ENCODE measurements at places on chromosomes 7 and 10.

GRCh38 chr7:143884969-143885559 lies 16.9 kb downstream of the TCAF1 start:
- DNase-seq: no peak

GRCh38 chr7:121054925-121055324 lies 66.4 kb downstream of the CPED1 start:
- no peak for DNase-seq

DNA sequence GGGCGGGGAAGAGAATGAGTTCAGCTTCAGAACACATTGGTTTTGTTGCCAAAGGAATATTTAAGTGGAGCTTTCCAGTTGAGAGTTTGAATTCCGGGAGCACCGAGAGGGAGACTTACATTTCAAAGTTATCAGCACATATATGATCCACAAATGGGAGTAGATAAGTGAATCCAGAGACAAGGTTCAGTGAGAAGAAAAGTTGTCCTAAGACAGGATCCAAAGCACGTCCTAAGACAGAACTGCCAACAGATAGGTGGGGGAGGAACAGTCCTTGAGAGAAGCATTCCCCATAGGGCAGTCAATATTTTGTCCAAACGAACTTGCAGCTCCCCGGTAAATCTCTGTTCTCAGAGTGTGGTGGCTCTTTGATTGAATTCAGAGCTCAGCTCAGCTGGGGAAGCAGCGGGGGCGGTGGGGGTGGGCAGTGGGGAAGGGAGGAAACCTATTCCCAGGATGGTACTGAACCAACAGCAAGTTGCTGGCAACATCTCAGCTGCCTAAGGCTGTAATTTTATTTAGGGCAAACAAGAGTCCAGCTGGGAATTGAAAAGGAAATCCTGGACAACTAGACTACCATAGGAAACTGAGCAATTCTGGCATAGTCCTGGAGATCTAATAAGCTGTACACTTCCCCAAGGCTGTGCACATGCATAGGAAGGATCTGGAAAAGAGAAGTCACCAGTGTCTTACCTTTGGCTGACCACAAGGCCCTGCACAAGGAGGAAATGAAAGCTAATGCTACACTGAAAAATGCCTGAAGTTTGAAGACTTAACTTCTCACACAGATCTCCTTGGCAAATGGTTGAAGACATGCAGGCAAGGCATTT lies 94.2 kb upstream of the CXCL12 start:
- DNase-seq: no peak

DNA sequence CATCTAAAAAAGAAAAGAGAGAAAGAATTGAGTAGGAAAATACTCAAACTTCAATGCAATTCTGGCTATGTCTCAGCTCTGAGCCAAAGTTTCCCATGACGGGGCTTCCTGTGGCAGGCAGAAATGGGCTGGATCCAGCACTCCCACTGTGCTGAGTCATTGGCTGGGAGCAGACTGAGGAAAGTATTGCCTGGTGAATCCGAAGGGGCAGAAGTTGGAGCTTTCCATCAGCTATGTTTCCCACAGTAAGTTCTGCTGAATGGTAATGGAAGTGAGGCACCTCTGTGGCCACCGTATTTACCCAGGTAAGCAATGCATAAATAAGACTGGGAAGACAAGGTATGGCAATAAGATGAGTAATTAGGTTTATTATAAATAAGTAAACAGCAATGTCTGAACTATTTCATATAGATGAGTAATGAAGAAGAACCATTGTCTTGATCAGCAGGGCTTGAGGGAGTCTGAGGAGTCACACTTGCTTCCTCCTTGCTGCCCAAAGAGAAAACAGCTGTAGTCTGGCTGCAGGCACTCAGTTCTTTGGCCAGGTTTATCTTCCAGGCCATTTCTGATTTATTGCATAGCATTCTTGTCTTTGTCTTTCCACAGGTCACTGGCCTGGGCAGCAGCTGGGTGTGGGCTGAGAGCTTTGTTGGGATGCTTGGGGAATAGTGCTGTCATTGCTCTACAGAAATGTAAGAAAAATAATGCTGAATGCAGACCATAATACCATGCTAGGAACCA lies 255.3 kb downstream of the DNAJB9 start:
- no peak for DNase-seq

DNA sequence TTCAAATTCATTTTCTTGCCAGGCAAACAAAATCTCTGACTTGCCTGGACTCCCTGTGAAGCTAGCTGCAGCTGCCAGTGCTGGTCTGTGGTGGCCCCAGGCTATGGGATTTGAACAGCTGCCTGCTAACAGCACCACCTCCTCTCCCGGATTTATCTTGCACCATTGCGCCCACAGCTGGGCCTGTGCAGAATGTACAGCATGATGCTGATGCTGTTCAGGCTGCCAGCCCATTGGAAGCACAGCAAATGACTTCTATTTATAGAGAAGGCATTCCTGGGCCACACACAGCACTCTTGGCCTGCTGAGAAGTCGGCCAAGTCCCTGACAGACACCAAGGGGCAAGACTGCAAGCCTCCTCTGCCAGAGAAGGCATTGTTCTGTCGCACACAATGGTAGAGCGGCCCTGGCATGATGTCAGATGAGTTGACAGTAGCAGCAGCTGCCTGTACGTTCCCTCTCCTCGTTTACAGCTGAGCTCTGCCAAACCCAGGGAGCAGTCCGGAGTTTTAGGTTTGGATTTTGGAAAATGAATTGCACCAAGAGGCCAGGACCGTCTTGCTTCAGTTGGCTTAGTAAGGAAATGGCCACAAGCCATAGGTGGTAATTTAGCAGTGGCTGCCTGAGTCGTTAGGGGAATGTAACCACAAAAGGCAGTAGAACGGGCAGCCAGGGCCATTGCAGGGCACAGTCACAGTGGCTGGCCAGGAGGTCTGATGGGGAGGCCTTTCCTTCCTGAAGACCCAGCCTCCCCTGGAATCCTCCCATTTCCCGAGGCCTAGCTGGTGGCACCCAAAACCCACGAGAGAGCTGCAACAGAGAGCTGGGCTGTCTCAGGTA lies 38.5 kb downstream of the MTURN start:
- DNase-seq: no peak

GRCh38 chr7:12358694-12359093 lies 45.0 kb downstream of the VWDE start:
- no peak for DNase-seq

- no peak for DNase-seq
Measured at GRCh38 chr7:17275749-17276671, 22.4 kb upstream of the AHR start.

DNA sequence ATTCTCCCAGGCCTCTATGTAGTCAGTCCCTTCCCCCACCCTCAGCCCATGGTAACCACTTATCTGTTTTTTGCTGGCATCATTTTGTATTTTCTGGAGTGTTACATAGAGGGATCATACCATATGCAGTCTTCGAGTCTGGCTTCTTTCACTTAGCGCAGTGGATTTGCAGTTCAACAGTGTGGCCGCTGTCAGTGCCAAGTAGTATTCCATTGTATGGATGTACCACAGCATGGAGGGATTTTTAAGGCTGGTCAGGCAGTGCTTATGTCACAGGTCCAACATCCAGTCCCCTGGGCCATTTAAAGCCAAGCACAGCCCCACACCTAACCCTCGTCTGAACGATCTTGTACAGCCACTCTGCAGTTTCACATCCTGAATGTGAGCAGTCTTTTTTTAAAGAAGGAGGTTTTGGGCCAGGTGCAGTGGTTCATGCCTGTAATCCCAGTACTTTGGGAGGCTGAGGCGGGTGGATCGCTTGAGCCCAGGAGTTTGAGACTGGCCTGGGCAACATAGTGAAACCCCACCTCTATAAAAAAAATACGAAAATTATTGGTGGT lies 121.8 kb downstream of the CUX1 start:
- no peak for DNase-seq

- DNase-seq: no peak
Measured at GRCh38 chr7:76224695-76225094, 23.0 kb downstream of the SRRM3 start.

- no peak for DNase-seq
Measured at GRCh38 chr10:26821699-26822570, 38.8 kb downstream of the ABI1 start.

- DNase-seq: no peak
Measured at GRCh38 chr10:18949391-18949790, 99.2 kb upstream of the MALRD1 start.

GRCh38 chr7:111409714-111410422 lies 152.4 kb downstream of the IMMP2L start:
- no peak for DNase-seq

DNA sequence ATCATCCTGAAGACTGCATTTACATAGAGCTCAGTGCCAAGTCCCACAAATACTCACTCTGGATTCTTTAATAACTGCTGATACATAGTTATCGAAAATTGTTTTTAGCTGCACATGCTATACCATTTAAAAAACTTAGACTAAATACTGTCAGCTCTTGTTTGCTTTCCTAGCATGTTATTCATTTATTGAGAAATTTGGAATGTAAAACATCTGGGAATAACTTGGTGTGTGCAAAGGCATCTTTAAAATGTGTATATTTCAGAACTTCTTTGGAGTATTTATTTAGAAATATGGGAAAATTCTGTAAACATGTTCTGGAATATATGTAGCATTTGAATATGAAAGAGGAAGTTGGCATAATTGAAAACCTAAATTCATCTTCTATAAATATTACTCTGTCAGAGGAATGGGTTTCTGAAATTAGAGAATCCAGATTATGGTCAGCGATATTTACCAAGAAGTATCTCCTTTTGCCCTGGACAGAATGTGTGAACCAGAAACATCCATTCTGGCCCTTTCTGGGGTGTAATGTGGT lies 119.7 kb downstream of the ARID5B start:
- no peak for DNase-seq

GRCh38 chr7:74707238-74707637 lies 49.7 kb downstream of the GTF2I start:
- no peak for DNase-seq

DNA sequence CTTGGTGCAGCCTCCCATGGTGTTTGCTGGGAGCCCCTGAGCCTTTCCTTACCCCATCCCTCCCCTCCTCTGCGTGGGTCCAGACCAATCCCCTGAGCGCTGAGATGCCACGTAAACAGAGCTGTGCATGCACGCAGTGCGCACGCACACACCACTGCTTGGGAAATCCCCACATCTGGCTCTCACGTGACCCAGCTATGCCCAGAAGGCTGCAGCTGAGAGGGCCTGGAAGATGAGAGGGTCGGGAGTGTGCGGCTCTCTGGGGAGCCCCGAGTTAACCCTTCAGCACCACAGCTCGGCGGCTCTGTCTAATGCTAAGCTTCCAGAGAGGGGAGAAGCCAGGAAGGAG lies 177.2 kb downstream of the SH3PXD2A start:
- no peak for DNase-seq

DNA sequence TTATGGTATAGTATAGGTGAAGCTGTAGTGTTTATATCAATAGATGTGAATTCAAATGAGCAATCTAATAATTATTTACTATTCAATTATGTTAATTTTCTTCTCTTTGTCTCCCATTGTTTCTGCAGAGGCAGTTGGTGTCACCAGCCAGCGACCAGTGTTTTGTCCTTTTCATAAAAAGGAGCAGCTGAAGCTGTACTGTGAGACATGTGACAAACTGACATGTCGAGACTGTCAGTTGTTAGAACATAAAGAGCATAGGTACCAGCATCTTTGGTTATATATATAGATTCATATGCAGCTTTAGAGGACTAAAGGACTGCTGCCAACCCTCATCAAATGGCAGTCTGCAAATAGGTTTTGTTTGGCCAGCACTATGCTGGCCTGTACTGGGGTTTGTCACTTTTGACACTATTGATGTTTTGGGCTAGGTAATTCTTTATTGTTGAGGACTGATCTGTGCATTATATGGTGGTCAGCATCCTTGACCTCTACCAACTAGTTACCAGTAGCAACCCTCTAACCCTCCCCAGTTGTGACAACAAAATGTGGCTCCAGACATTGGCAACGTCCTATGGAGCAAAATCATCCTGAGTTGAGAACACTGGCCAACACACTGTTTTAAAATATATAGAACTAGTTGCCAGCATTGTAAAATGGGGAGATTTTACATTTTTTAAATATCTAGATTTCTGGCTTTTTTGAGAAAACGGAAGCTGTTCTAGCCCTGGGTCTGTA lies 59.2 kb downstream of the TRIM24 start:
- DNase-seq: no peak

DNA sequence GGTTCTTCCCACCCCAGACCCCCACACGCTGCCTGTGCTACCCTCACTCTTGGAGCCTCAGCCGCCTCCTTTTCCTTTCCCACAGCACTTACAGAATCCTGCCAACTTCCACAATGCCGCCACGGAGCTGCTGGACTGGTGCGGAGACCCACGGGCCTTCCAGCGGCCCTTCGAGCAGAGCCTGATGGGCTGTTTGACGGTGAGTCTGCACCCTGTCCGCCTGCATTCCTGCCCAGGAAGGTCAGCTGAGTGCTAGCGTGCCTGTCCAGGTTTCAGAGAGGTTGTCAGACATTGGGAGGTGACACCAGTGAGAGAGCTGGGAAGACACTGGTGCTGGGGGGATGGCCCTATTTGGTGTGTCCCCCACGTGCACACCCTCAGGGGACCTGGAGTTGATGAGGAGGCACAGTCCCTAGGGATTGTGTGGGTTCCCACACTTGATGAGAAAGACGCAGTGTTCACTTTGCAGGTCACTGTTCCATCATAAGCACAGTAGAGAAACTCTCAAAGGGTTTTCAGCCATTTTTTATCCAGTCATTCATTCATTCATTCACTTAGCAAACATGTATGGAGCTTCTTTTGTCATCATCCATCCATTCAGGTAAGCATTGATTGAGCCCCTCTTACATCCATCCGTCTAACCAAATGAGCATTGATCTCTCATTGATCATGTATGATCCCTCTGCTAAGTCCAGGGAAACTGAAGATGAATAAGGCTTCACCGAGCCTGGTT lies 138.9 kb upstream of the PPIF start:
- no peak for DNase-seq

- no peak for DNase-seq
Measured at GRCh38 chr7:152512706-152513105, 76.9 kb upstream of the KMT2C start.

DNA sequence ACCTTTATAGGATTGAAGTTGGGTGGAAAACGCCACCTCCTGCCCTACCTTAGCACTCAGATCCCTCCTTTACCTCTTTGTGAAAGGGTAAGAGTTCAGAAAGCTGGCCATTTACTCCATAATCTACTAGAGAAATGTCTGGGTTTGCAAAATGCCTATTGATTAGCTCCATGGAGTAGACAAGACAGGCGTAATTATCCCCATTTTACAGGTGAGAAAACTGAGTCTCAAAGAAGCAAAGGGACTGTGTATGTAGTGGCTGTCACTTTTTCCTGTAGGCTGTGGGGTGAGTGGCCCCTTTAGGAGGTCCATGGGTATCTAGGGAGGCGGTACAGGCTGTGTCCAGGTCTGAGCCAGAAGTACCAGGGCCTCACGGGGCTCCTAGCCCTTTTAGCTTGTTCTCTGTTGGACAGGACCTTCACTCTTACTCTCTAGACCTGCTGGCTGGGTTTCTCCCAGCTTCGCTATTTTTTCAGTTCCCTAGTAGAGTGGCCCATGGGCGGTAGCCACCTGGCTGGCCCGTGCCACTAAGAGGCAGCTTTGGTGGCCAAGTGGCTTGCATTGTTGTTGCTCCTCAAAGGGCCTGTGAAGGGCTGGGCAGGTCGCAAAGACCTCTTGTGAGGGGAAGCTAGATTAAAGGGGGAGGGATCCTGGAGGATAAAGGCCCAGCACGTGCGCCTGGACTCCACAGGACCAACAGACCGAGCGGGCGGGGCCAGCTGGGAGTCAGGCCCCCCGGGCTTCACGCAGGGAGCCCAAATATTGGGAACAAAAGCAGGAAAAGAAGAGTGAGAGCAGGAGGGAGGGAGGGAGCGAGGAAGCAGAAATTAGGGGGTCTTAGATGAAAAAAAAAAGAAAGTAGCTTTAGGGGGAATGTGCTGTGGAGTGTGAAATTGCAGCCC lies 4.7 kb upstream of the PAX2 start:
- peak; percentile 72 for DNase-seq
